ENCODE measurements at places on chromosomes 5 and 9. TPM values are rescaled to one million over a fixed set of nuclear protein-coding genes. Genes with fewer than 3 reads are reported as not detected.

The SLC6A18 gene
- total RNA-seq = not detected

The DEPDC1B gene
- total RNA-seq = 1.7 TPM

The ELL2 gene
- 118 TPM for total RNA-seq

The ABITRAM gene
- 6.5 TPM for total RNA-seq

The KIF2A gene
- total RNA-seq = 55.9 TPM

The SHC3 gene
- 61.4 TPM for total RNA-seq

The PCDHA12 gene
- not detected for total RNA-seq

The PCDHB7 gene
- under 0.01 TPM for total RNA-seq

The PCDHB5 gene
- 0.29 TPM for total RNA-seq

The NRARP gene
- 0.29 TPM for total RNA-seq

The CDH6 gene
- total RNA-seq = 77.2 TPM

The SHISAL2B gene
- not detected for total RNA-seq

The NR4A3 gene
- 2.0 TPM for total RNA-seq

The C5orf58 gene
- total RNA-seq = not detected

The GABRA1 gene
- total RNA-seq = not detected

Measured in smooth muscle cell of trachea (primary cell).